Lower lobe of right lung (tissue), 2 donors: ENCODE measurements at places on chromosomes 7 and 10.

- H3K27me3 ChIP-seq = peaks cover 18% of the 10 kb centered on the region
- peaks cover 19% of the 10 kb centered on the region for H3K36me3 ChIP-seq
- no peak for DNase-seq
- no peak overlapping the region for H3K4me3 ChIP-seq
- H3K4me1 ChIP-seq = peaks cover 13% of the 10 kb centered on the region
- H3K27ac ChIP-seq = no peak overlapping the region
Observed at GRCh38 chr10:45428611-45429510, 54.8 kb downstream of the ALOX5 start.

DNA sequence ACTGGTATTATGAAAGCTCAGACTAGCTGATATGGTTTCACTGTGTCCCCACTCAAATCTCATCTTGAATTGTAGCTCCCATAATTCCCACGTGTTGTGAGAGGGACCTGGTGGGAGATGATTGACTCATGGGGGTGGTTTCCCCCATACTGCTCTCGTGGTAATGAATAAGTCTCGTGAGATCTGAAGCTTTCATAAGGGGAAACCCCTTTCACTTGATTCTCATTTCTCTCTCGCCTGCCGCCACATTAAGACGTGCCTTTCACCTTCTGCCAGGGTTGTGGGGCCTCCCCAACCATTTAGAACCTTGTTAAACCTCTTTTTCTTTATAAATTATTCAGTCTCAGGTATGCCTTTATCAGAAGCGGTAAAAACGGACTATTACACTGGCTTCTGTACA is 40.3 kb downstream of the COL13A1 start:
- H3K4me1 ChIP-seq = peaks cover 10% of the 10 kb centered on the region
- H3K4me3 ChIP-seq = no peak overlapping the region
- no peaks in the 10 kb centered on the region for H3K36me3 ChIP-seq
- no peak for DNase-seq

- peaks cover 7% of the 10 kb centered on the region for H3K4me1 ChIP-seq
- no peaks in the 10 kb centered on the region for H3K36me3 ChIP-seq
- DNase-seq = no peak
- H3K27me3 ChIP-seq = no peaks in the 10 kb centered on the region
- H3K27ac ChIP-seq = no peak overlapping the region
Observed at GRCh38 chr10:42880255-42880620, 97.6 kb downstream of the BMS1 start.

DNA sequence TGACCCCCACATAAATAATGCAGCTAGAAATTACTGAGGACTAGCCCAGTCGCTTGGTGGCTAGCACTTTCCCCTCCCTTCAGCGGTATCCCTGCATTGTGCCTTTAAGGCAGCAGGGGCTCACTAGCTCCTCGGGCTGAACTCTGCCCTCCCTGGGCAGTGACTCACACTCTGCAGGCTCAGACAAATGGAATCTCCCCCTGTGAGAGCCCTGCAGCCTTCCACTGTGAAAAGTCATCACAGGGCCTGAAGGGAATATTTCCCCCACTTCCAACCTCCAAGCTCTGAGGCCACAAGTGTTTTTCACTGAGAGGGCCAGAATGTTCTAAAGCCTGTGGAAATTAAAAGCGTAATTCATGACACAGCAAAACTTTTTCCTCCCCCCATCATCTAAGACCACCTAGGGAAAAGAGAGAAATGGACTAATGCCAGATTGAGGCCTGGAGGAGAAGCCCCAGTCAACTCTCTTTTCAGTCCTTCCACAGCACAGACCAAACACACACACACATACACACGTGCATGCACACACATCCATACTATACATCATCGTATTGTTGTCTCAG is 93.6 kb upstream of the COL1A2 start:
- H3K27ac ChIP-seq = no peak overlapping the region
- no peaks in the 10 kb centered on the region for H3K4me1 ChIP-seq
- no peak overlapping the region for H3K4me3 ChIP-seq

DNA sequence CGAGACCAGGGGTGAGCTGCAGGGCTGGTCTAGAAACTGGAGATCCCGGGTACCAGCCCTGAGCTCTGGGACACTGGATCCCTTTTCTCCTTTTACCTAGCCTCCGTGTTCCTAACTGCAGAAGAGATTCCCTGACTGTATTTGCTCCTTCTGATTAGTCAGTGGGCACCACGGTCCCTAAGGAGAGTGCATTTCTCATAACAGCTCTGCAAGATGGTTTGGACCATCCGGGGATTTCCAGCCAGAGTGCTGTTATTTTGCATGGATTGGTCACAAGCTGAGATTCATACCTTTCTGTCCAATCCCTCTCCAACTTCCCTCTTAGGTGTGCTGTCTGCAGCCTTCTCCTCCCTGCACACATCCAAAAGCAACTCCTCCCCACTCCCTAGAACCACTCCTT is 122.6 kb downstream of the MYL10 start:
- H3K27ac ChIP-seq = no peak overlapping the region
- no peaks in the 10 kb centered on the region for H3K4me1 ChIP-seq
- peaks cover 4% of the 10 kb centered on the region for H3K27me3 ChIP-seq
- no peaks in the 10 kb centered on the region for H3K36me3 ChIP-seq
- no peak overlapping the region for H3K4me3 ChIP-seq
- no peak for DNase-seq

DNA sequence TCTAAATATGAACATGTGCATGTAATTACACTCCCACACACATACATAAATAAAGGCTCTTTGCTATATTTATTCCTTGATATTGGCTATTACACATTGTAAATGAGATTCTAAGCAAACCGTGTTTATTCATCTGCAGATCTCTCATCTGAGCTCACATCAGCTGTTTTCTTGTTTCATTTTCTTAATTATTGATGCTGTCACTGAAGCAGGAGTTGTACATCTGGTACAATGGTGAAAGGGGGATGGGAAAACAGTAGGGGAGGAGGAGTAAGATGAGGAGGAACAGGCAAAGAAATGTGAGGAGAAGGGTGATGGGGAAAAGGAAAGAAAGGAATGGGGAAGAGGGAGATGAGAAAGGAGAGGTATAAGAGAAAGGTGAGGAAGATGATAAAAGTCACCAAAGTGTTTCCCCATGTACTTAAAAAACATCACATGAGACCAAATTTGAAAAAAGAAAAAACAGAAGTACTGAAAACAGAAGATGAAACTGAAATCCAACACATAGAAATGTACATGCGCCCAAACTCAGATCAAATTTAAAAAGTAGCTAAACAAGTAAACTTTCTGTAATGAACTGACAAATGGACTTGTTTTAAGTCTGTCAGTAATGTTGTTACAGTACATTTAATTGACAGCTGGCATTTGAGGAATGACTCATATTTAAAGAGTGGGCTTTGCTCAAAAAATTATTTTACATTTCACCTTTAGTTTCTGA is 472.2 kb downstream of the ARL4A start:
- no peak overlapping the region for H3K27ac ChIP-seq
- no peaks in the 10 kb centered on the region for H3K27me3 ChIP-seq
- no peak overlapping the region for H3K4me3 ChIP-seq
- no peak for DNase-seq
- H3K4me1 ChIP-seq = no peaks in the 10 kb centered on the region

DNA sequence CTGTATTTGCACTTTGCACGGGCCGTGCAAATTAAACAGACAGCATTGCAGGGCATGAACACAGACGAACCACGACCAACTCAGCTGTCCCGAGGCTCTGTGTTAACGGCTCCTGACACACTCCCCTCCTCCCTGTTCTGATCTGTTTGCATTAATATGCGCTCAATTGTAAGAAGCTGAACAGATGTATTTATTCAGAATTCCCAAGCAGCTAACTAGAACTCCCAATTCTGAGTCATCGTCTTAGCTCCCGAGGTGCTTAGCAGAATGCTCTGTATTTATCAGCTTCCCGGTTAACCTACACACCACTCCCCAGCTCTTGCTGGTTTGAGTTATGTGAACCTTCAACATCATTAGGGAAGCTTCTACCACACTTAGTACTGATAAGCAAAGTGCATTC is 286.4 kb downstream of the PTPRN2 start:
- no peaks in the 10 kb centered on the region for H3K27me3 ChIP-seq
- no peak overlapping the region for H3K27ac ChIP-seq
- no peaks in the 10 kb centered on the region for H3K36me3 ChIP-seq
- no peak overlapping the region for H3K4me3 ChIP-seq

- DNase-seq = no peak
- peaks cover 72% of the 10 kb centered on the region for H3K36me3 ChIP-seq
- peaks cover 4% of the 10 kb centered on the region for H3K4me1 ChIP-seq
- H3K27ac ChIP-seq = no peak overlapping the region
- no peaks in the 10 kb centered on the region for H3K27me3 ChIP-seq
Observed at GRCh38 chr7:107913851-107914250, 22.9 kb downstream of the DLD start.

DNA sequence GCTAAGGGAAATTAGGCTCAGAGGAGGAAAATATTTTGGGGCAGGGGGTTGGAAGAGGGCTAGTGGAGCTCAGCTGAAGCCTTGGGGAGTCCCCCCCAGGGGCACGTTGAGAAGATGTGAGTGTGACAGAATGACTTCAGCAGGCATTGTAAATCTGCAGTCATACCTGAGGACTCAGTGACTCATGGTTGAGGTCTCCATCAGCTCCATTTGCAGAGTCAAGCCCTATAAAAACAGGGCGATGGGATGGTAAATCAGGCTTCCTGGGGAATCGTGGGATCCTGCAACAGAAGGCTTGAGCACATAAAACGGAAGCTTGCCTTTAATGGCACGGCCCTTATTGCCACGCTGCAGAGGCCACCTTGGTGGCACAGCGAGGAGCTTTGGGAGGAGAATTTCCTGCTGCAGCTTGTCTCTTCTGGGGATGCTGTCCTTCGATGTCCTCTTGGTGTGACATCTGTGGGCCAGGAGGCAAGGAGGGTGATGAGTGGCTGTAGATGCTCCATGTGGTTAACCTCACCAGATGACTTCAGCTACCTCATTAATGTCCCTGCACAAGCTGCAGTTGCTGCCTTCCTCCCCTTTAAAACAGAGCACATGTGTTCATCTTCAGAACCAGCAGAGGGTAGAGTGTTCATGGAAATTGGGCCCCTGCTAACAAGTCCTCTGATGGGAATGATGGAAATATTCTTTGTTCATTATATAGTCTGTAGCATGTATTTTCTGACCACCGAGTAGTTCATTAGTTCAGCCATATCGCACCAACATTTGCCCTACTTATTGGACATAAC is 285.9 kb downstream of the LRMDA start:
- H3K4me3 ChIP-seq = no peak overlapping the region
- H3K4me1 ChIP-seq = no peaks in the 10 kb centered on the region
- H3K36me3 ChIP-seq = no peaks in the 10 kb centered on the region
- H3K27me3 ChIP-seq = no peaks in the 10 kb centered on the region
- H3K27ac ChIP-seq = no peak overlapping the region
- no peak for DNase-seq

DNA sequence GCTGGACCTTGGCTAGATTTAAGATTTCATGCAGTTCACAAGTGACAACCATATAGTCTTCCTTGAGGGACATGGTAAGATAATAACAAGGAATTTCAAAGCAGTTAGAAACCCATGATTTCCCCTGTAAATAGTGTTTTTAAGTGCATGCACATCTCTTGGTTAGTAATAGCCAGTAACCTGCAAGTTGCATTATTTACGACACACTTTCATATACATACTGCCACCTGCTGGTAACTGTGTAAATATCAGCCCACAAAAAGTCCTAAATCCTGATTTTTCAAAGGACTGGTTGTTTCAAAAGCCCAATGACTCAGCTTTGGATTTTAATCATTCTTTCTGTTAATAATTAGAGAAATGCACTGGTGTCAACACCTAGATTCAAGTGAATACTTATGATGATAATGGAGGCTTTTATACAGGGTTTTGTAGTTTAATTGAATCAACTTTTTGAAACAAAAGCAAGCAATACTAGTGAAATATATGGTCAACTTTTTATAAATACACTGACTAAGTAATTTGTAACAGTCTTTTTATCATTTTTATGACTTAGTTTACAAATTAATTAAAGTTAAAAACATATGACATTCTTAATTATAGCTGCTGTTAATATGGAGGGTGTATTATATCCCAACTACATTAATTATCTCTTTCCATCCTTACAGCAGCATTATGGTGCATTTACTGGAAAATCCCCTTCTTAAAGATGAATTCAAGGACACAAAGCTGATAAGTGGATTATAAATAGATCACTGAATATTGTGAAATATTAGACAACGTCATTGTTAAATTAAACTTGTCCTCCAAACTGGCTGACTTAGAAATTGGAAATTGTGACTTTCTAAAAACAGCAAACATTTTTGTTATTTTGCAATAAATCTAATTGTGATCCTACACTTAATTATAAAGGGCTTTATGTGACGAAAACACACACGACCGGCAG is 367.7 kb upstream of the SEMA3D start:
- no peaks in the 10 kb centered on the region for H3K36me3 ChIP-seq
- H3K4me3 ChIP-seq = no peak overlapping the region
- no peaks in the 10 kb centered on the region for H3K4me1 ChIP-seq
- no peak overlapping the region for H3K27ac ChIP-seq

DNA sequence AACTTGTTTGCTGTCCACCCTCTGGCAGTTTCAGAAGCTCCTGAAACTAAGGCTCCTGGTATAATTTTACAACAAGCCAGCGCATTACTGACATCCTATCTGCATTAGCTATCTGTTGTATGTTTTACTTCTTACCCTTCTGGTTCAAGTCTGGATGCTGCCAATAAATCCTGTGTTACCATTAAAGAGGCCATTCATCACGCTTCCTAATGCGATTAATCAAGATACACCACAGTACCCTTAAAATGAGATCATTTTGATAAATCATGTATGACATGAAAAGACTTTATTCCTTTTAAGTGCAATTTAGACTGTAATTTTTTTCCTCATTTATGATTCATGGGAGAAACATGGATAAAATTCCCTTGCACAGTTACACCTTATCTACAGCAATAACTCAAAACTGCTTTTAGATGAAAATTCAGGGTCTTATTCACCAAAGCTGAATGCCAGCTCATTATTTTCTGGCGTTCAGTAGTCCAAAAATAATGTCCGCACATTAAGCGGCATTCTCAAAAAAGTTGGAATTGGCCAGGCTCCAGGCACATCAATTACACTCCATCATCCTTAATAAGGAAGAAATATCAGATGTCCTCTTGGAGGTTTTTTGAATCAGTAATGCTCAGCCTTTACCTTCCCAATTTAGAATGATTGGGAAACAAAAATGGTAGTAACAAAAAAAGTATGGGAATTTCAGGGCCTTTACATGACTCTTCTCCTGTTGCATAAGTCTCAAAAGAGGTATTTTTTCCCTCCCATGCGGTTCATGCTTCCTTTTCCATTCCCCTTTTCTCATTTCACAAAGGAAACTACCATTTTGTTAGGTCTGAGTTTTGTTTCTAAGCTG is 878.5 kb downstream of the LRMDA start:
- no peaks in the 10 kb centered on the region for H3K27me3 ChIP-seq
- H3K36me3 ChIP-seq = no peaks in the 10 kb centered on the region
- H3K4me3 ChIP-seq = no peak overlapping the region
- no peak for DNase-seq
- H3K27ac ChIP-seq = no peak overlapping the region

DNA sequence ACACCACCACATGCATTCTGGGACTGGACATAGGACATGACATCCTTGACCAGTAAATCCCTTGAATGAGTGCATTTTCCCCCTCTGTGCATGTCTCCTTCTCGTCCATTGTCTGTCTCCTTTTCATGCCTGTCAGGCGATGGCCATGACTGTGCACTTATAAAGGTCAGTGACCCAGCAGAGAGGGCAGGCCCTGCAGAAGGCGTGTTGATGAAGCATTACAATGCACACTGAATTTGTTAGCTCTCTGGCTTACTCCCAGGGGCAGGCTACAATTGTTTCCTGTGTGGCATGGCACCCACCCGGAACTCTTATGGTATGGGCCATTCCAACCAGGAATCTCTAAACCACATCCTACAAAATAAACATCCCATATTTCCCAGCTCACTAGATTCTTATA is 71.1 kb downstream of the SAMD9 start:
- H3K4me1 ChIP-seq = no peaks in the 10 kb centered on the region
- no peak overlapping the region for H3K4me3 ChIP-seq
- H3K27me3 ChIP-seq = no peaks in the 10 kb centered on the region
- H3K36me3 ChIP-seq = no peaks in the 10 kb centered on the region
- no peak overlapping the region for H3K27ac ChIP-seq
